ENCODE measurements at places on chromosomes 1 and 21. TPM values are rescaled to one million over a fixed set of nuclear protein-coding genes. Genes with fewer than 3 reads are reported as not detected.

DNA sequence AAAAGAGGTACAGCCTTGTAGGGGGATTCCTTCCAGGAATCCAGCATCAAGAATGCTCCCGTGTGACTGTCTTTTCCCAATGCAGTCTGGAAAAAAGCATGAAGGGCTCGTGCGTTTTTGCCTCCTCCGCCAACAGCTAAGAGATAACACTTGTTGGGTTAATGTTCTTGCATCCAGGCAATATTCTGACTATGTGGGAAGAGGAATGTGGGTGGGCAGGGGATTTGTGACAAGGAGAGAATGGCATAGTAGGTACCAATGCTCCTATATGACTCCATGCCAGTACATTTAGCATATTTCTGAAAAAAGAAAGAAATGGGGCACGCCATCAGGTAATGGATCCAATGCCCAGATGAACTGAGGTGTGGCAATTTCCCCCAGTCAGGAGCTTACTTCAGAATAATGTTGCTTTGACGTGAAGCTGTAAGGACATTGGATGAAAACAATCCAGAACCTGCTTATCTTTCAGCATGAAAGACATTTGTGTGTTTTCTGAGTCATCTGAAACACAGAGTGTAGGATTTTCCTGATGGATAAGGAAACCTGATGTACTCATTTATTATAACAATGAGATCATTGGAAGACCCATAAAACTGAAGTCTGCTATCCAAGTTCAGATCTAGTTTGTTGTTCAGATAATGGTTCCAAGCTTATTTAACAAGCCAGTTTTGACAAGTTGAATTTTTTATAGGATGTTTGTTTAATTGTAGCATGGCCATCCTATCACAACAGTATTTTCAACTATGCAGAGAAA is 105.5 kb downstream of the LYPLAL1 start:
- no peak for DNase-seq

GRCh38 chr1:66248746-66249145 is 285.2 kb upstream of the SGIP1 start:
- no peak for DNase-seq

DNA sequence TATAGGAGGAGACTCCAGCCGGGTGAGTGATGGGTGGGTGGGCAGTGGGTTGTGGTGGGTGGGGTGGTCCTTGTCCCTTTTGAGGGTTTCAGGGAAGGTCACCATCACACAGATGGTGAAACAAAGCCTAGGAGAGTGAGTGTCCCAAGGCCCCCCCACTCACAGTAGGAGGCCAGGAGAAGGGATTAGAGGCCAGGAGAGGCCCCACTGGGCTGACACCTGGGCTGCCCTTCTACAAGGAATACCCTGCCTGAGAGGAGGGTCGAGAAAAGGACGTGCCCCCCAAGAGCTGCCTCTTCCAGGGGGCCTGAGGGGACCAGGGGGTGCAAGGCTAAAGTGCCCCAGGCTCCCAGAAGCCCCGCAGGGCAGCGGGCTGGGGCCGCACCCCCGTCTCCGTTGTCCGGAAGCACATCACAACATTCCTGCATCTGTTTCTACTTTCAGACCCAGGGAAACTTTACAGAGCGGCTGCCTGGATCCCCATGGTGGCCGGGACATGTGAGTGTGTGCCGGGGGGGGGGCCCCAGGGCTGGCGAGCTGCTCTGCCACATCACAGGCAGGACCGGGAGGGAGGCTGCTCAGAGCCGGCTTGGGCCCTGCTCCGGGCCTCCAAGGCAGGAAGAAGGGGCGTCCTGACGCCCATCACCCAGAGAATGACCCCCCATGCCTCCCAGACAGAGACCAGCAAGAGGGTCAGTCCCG is 68.2 kb downstream of the ARHGEF16 start:
- DNase-seq: no peak

DNA sequence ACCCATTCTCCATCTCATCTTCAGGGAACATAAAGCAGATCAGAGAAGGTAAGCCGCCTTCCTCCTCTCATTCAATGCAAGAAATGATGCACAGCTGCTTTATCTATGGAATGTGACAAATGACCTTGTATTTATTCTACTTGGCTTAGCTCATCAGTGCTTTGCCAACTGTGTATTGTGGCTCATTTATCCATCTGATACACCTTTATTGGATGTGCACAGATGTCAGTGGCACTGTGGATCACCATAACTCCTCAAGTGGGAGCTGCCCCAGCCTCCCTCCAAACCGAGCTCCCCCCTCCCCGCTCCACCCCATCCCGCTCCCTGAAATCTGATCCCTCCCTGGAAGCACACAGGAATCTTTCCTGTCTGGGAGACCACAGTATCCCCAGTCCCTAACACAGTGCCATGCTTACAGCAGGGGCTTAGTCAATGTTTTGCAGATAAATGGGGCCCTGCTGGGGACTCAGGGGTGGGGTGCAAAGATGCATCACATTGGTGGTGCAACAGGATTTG is 156.0 kb upstream of the RAB4A start:
- no peak for DNase-seq

GRCh38 chr1:29839726-29840125 is 603.4 kb downstream of the PTPRU start:
- DNase-seq: no peak

- DNase-seq: no peak
Measured at GRCh38 chr1:219179293-219179692, 5.6 kb downstream of the LYPLAL1 start.

DNA sequence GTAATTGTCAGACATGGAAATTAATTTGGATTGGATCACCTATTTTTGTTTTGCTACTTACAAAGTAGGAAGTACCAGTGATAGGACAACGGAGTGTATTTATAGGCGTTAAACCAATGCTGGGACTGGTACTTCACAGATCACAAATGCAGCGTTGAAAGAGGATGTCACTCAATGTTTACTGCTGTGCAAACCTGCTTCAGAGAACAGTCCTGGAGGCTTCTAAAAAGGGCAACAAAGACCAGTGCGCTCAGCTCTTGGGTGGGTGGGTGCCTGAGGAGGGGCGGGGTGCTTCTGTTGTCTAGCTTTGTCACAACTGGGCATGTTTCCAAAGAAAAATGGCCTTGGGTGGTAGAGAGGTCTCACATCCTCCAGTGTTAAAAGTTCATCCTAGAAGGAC is 2.1 kb downstream of the C1orf21 start:
- no peak for DNase-seq

DNA sequence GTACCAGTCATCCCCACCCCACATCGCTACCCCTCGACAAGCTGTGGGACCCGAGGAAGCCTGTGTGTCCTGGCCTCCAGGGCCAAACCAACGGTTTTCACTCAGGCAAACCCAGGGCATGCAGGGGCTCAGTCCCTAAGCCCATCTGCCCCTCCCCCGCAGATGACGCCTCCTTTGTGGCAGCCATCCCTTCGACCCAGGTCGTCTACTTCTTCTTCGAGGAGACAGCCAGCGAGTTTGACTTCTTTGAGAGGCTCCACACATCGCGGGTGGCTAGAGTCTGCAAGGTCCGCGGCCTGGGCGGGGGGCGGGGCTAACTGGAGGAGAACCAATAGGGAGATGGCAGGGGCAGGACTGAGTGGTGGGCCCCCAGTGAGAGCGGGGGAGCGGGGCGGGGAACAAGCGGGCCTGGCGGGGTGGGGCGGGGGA is 7.4 kb downstream of the SEMA4A start:
- DNase-seq: peak; percentile 50

DNA sequence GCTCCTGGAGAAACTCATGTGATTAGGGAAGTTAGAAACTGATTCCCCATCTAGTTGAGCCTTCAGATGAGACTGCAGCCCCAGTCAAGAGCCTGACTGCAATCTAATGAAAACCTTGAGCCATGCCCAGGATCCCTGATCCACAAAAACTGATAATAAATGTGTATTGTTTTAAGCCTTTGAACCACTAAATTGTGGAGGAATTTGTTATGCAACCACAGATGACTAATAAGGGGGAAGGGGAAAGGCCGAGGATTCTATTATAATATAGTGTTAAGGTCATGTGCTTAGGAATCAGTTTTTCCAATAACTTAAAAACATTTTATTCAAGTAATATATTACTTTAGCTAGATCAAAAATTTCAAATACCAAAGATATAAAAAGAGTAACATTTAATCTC is 52.8 kb upstream of the USP25 start:
- no peak for DNase-seq

GRCh38 chr1:157916887-157917570 is 75.4 kb upstream of the CD5L start:
- no peak for DNase-seq

GRCh38 chr1:33615546-33615945 is 143.1 kb downstream of the ZSCAN20 start:
- no peak for DNase-seq

GRCh38 chr1:161973924-161974845 is 49.5 kb downstream of the OLFML2B start:
- DNase-seq: no peak

DNA sequence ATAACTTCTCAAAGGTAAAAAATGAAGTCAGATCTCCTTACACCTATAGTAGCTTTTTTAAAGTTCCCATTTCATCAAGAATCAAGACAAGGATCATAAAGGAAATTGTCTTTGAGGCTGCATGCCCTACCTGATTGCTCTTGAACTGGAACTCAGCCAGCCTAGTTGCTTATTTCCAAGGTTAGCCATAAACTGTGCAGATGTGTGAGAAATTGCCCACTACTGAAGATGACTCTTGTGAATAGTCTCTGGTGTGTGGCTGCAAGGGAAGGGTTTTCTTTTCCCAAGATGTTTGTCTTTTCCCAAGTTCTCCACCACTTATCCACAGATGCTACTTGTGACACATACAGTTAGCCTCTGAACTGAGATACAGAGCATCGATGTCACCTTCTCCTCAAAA is 81.7 kb upstream of the DUSP10 start:
- DNase-seq: no peak

DNA sequence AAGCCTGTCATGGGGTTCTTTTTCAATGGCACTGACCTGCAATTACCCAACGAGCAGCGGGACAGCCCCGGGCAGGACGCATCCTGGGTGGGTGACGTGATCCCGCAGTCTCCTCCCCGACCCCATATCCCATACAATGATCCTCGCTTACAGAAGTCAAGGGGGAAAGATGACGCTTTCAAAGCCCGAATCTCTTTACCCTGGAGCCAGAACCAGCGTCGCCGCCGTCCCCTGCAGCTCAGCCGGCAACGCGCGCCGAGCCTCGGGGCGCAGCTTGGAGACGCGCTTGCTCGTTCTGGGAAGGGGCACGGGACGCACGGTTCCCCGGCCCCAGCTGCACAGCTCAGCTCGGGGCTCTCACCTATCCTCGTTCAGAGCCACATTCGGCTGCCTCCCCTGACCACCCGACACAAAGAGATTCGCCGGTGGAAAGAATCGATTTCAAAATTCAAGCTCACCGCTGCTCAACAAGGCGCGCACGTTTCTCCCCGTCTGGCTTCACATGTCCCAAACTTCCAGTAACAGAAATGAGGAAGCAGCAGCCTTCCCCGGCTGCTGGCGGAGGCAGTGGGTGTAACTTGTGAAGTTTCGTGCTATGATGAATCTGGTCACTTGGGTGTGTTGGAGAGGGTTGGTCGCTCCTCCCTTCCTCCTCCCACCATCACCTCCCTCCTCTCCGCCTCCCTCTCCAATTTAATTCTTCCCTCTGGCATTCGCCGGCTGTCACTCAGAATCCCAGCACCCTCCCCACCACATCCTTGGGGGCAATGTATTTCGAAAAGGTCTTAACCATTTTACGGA is at the start of gene TIAM1:
TIAM1 (minus strand) TSS at position 582 of the 801 bp plus-strand sequence. CDS start 77,289 bp downstream, outside the sequence.
- DNase-seq: no peak

GRCh38 chr1:43945674-43946235 is 995 bp upstream of the IPO13 start:
- no peak for DNase-seq

DNA sequence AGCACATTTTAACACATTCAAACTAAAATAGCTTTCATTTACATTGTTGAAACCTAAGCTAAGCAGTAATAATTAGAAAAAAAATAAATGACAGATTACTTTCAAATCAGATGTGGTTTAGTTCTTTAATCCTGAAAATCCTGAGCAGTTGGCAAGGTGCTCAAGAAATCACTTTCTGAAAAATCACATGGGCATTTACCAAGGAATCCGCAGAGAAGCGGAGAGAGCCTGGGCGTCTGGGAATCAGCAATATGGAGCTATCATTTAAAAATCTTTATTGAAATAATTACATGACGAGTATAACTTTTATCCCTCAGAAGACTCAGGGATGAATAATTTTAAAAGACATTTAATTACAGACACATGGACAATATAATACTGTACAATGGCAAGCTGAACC is 30.2 kb downstream of the GRIK1 start:
- DNase-seq: no peak

DNA sequence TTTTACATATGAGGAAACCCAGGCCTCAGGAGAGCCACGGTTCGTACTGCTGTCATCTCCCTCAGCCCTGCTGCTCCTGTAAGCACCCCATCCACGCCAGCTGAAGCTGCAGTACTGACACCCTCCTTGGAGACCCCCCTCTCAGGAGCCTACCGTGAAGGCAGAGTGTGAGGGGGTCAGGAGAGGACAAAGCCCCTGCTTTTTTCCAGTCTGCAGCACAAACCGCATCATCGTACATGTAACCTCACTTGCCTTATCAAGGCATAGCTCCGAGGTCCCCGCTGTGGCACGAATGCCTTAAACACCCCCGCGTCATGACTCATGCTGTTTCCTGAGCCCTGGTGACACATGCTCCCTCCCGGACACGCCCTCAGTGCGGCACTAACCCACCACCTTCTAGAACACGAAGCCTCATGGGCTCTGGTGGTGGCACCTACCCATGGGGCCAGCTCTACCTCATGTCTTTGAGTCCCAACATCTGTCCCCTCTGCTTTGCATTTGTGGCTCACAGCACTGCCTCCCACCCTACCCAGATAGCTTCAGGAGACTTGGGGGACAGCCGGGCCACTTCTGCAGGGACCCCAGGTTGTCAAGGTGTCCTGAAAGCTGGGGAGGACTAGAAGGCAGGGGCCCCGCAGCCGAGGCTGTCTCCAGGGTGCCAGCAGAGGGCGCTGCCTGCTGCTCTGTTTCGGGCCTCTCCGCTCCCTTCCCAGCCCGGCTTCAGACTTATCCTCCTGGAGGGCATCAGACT is 4.9 kb downstream of the SH3BGRL3 start:
- DNase-seq: peak; percentile 91

- DNase-seq: no peak
Measured at GRCh38 chr1:63798284-63798683, 24.5 kb downstream of the ROR1 start.

GRCh38 chr1:201277441-201277840 is 5.9 kb upstream of the PKP1 start:
- DNase-seq: no peak

The TMEM240 gene
- total RNA-seq: 0.41 TPM

The NR1I3 gene
- total RNA-seq: not detected

The FAM177B gene
- not detected for total RNA-seq

The IL10 gene
- not detected for total RNA-seq

The HP1BP3 gene
- total RNA-seq: 253 TPM

The CACNA1S gene
- total RNA-seq: not detected

The AQP10 gene
- not detected for total RNA-seq

The TMCC2 gene
- 11.1 TPM for total RNA-seq

The HNRNPR gene
- total RNA-seq: 175 TPM

The FCN3 gene
- not detected for total RNA-seq

The CFAP410 gene
- total RNA-seq: 17.3 TPM

The IL19 gene
- total RNA-seq: not detected

Measured in activated naive CD4-positive, alpha-beta T cell treated with anti-CD3 and anti-CD28 coated beads, Interleukin-2, amount 50 U/mL, for 72 hours (primary cell).